ENCODE measurements at places on chromosomes 13 and 19. TPM values are rescaled to one million over a fixed set of nuclear protein-coding genes. Genes with fewer than 3 reads are reported as not detected.

The ZNF8 gene
- total RNA-seq, result 1.7 TPM

The ZNF763 gene
- 1.6 TPM for total RNA-seq

The PNMA8A gene
- 0.48 TPM for total RNA-seq

The GPR18 gene
- total RNA-seq, result not detected

The KLK14 gene
- not detected for total RNA-seq

- H3K36me3 ChIP-seq, result no peaks in the 10 kb centered on the region
- peaks cover 15% of the 10 kb centered on the region for H3K4me1 ChIP-seq
- no peaks in the 10 kb centered on the region for H3K27me3 ChIP-seq
- DNase-seq, result no peak
Measured at GRCh38 chr19:46210669-46211068, 18.9 kb upstream of the IGFL1 start.

All from psoas muscle (tissue), 8 donors.